ENCODE measurements at places on chromosomes 7 and 10.

- peak overlapping the region; percentile 81 for H3K4me3 ChIP-seq
- H3K27me3 ChIP-seq, result peaks cover 67% of the 10 kb centered on the region
- H3K36me3 ChIP-seq, result no peaks in the 10 kb centered on the region
- H3K27ac ChIP-seq, result no peak overlapping the region
- peaks cover 35% of the 10 kb centered on the region for H3K4me1 ChIP-seq
Measured at GRCh38 chr7:141071855-141072547, 1.9 kb upstream of the TMEM178B start.

DNA sequence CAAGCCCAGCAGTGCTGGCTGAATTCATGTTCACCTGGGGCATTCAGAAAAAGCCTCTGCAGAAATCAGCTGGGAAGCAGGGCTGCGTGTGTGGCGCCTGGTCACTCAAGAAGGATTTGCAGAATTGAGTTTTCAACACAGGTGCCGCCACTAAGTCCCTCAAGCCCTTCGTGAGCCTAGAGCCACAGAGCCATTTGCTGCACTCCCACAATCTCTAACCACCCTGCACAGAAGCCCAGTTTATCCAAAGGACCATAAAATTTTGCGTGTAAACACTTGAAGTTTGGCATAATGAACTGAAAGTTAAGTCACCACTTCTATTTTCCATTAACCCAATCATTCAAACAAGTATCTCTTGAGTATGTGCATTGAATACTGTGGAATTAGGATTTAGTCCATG lies 136.2 kb downstream of the DIP2C start:
- H3K27me3 ChIP-seq, result no peaks in the 10 kb centered on the region
- H3K27ac ChIP-seq, result no peak overlapping the region
- peaks cover 2% of the 10 kb centered on the region for H3K4me1 ChIP-seq
- H3K4me3 ChIP-seq, result no peak overlapping the region

DNA sequence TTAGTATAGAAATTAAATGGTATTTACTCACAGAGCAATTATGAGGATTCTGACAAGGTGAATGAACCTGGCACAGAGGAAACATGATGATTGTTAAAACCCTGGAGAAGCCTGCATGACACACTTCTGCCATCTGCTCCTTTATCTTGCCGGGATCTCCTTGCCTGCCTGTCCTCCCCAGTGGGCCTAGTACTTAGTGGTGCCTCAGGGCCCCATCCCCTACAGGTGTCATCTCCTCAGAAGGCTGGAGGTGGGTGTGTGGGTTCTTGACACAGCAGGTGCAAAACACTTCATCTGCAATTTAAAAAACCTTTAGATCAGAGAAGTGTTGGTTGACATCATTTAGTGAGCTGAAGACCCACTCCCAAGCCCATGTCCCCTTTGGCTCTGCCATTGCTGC lies 261.2 kb downstream of the ADRA2A start:
- H3K27ac ChIP-seq, result no peak overlapping the region
- DNase-seq, result no peak
- no peaks in the 10 kb centered on the region for H3K36me3 ChIP-seq

- H3K36me3 ChIP-seq, result no peaks in the 10 kb centered on the region
- no peaks in the 10 kb centered on the region for H3K4me1 ChIP-seq
- H3K27ac ChIP-seq, result no peak overlapping the region
- no peaks in the 10 kb centered on the region for H3K27me3 ChIP-seq
- H3K4me3 ChIP-seq, result no peak overlapping the region
Measured at GRCh38 chr10:90126256-90126595, 424.8 kb downstream of the KIF20B start.

- H3K4me1 ChIP-seq, result peaks cover 3% of the 10 kb centered on the region
- no peaks in the 10 kb centered on the region for H3K27me3 ChIP-seq
- no peaks in the 10 kb centered on the region for H3K36me3 ChIP-seq
- no peak overlapping the region for H3K4me3 ChIP-seq
Measured at GRCh38 chr10:89355394-89355931, 22.4 kb upstream of the IFIT1B start.

All from neural progenitor cell (in vitro differentiated cells).